ENCODE measurements at places on chromosomes 11 and 22.

- no peak for DNase-seq
Measured at GRCh38 chr11:122634501-122634900, 21.0 kb upstream of the UBASH3B start.

GRCh38 chr11:60831501-60832079, 10.3 kb upstream of the CCDC86 start:
- DNase-seq = no peak

- DNase-seq = no peak
Measured at GRCh38 chr22:35065183-35065582, 775 bp upstream of the ISX start.

GRCh38 chr11:9962722-9963121, 298.8 kb downstream of the SWAP70 start:
- no peak for DNase-seq

- DNase-seq = no peak
Measured at GRCh38 chr11:31711137-31711536, 100.0 kb downstream of the PAX6 start.

DNA sequence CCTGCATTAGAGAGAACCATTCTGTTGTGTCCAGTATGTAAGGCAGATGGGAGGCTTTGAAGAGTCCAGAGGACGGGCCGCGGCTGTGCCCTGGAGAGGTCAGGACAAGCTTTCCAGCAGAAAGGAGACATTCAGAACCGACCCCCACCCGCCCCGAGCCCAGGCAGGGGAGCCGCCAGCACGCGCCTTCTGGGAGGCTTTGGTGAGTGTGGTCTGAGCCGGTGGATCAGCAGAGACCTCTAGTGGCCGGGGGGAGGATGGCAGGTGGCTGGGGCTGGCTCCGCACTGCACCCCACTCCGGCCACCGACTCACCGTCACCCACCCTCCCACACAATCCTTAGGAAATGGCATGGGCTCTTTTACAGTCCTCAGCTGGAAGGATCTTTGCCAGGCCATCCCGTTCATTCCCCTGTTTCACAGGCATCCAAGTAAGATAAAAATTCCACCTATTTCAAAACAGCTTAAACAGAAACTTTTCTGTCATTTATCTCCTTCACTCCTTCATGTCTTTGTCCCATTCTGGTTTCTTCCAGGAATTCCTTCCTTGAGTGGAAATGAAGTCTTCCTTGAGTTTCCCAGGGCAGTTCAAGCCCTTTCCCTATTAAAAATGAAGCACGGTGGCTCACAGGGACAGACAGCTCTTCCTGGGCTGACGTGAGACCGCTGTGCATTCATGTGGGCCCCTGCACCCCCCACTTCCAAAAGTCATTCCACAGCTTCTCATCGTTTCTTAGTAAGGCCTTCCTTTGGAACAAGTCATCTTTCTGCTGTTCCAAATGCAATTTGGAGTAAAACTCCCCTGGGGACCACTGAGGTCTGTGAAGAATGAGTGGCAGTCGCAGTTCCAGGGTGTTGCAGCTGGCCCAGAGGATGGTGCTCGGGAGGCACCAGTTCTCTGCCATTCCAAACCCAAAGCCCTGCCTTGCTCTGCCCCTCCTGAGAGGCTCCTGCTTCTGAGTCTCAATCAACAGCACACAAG, 91.0 kb downstream of the FEZ1 start:
- DNase-seq = peak; percentile 42

- no peak for DNase-seq
Measured at GRCh38 chr11:31960126-31960525, 130.7 kb upstream of the RCN1 start.

GRCh38 chr11:91011503-91011902, 788.7 kb upstream of the CHORDC1 start:
- DNase-seq = no peak

DNA sequence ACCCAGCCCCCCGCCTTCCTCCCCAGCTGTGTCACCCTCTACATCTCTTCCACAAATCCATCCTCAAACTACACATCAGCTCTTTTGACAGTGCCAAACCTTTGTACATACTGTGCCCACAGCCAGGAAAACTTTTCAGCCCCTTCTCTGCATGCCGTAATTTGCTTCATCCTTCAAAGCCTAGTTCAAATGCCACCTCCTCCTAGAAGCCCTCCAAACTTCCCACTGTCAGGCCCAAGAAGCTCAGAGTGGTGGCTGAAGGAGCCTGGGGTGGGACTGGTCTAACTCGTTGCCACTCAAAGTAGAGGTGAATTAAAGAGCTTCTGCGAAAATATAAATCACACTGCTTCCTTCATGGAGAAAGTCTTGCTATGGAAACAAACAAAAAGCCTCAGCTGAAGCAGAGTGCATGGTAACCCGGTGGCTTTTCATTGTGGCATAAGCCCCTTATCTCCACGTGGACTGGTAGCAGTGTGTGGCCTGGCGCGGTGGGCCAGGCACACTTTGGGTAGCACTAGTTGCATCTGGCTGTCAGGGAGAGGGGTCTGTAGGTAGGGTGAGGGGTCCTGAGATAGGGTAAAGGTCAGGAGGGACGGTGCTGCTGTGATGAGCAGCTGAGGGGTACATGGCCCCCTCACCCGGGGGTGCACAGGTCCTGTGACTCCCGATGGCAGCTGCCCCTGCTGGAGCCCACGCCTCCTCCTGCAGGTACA, 76.9 kb downstream of the MYO7A start:
- no peak for DNase-seq

GRCh38 chr11:36041988-36042611, 98.2 kb downstream of the LDLRAD3 start:
- no peak for DNase-seq

GRCh38 chr11:110947096-110947495, 234.9 kb upstream of the ARHGAP20 start:
- DNase-seq = no peak

GRCh38 chr22:32130464-32130863, 28.6 kb downstream of the C22orf42 start:
- no peak for DNase-seq

GRCh38 chr22:36284171-36284571, 31.2 kb downstream of the APOL1 start:
- DNase-seq = no peak

DNA sequence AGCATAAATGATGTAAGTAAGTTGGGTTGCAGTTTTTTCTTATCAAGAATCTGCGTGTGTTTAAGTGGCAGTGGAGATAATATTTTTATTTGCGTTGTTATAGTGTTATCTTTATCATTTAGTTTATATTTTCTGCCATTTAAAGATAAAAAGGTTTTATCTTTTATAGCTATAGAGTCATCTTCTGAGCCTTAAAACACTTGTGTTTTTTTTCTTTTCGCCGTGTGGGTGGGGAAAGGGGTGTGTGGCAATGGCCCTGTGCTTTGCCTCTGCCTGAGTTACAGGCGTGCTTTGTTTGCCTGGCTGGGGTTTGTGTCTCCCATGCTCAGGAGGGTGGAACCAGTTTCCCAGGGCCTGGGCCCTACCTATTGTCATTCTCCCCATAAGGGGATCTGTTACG, 16.2 kb downstream of the ARHGEF12 start:
- no peak for DNase-seq

DNA sequence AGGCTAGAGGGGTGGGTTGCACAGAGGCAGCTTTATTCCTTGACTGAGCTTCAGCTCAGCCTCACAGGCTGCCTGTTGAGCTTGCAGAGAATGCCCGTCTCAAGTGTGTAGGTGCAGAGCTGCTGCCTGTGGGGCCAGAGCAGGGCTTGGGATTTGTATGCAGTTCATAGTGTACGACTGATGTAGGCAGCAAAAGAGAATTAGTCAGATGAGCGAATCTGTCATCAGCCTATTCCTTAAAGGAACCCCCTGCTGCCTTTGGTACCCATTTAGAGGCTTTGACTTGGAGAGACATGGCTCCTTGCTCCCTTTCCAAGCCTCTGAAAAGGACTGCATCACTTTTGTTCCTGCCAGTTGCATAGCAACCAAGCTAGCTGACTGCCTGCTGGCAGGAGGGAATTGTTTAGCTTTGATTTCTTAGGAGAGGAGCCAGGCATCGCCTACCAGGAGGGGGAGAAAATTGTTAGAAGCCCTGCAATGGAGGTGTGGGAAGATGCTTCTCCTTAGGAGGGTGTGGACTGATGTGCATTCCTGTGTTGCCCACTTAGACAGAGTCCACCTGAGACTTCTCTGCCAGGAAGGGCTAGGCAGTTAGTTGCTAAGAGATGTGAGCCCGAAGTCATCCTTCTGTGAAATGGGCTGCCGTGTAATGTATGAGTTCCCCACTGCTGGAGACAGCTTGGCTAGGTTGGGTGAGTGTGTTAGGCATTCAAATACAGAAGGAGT, 10.9 kb downstream of the ACO2 start:
- no peak for DNase-seq

GRCh38 chr11:8671193-8671612, 11.3 kb downstream of the TRIM66 start:
- DNase-seq = no peak

GRCh38 chr11:66467034-66467659, 442 bp downstream of the PELI3 start:
- peak; percentile 52 for DNase-seq

DNA sequence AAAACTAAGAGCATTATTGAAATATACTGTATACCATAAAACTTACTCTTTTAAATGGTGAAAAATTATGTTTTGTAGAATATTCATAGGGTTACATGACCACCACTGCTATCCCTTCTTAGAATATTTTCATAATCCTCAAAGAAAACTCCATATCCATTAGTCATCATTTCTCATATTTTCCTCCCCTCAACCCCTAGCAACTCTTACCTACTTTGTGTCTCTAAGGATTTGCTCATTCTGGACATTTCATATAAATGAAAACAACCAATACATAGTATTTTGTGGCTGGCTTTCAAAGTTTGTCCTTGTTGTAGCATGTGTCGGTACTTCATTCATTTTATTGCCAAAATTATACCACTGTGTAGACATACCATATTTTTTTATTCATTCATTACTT, 863.8 kb downstream of the KCNA4 start:
- DNase-seq = no peak

GRCh38 chr22:17260950-17261349, 41.7 kb upstream of the ADA2 start:
- DNase-seq = no peak

- no peak for DNase-seq
Measured at GRCh38 chr11:61766353-61766841, 14.0 kb downstream of the MYRF start.

GRCh38 chr22:49923445-49923844, 5.0 kb downstream of the CRELD2 start:
- DNase-seq = peak; percentile 45

DNA sequence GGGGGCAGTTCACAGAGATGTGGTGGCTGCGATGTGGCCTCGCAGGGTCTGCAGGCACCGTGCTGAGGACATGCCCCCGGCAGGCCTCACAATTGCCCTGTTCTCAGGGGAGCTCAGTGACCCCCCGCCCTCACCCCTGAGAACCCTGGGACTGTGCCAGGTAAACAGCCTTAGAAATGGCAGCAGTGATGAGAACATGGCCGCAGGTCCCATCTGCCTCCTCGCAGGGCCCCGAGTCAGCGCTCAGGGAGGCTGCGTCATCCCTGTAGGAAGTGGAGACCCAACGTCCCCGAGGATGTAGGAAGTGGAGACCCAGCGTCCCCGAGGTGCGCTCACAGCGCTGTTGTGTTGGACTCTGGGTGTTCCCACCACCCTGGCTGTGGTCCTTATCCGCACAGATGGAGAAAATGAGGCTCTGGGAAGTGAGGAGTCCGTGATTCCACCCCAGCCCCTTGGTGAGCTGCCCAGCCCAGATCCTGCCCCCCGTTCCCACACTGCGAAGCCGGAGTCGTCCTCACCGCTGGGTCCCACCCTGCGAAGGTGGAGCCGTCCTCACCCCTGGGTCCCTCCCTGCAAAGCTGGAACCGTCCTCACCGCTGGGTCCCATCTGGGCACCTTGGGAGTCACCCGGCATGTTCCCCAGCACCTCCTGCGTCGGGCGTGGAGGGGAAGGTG, 1086.8 kb downstream of the BRD1 start:
- DNase-seq = no peak

DNA sequence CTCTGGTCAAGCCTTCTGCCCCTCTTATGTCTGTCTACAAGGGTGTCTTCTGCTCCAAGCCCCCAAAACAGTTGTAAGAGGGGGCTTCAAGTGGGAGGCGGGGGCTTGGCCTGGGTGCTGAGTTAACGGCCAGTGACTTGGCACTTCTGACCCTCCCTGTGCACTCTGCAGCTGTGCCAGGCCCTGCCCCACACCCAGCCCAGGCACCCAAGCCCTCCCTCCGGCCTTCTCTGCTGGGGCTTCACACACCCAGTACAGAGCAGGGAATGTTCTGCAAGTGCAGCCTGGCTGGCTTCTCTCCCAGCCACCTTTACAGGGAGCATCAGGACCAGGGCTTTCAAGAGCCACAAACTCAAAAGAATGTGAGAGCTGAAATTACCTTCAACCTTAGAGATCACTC, 3.8 kb downstream of the TMEM121B start:
- no peak for DNase-seq

DNA sequence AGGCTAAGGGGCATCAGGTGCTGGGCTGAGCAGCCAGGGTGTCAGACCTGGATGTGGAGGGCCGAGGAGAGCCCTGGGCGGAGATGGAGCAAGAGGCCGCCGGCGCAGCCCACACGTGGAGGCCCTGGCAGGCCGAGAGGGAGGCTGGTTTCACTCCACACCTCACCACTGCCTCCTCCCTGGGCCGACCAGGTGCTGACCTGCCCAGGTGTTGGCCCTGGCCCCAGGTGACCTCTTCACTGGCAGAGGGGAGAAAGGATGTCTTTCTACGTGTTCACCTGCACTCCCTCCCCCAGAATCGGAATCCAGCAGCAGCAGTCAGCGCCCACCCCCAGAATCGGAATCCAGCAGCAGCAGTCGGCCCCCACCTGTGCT, 781 bp downstream of the ANO9 start:
- DNase-seq = no peak

- no peak for DNase-seq
Measured at GRCh38 chr22:35479985-35480550, 60.6 kb upstream of the RASD2 start.

GRCh38 chr11:15906481-15907035, 449.8 kb downstream of the SOX6 start:
- DNase-seq = no peak

- DNase-seq = no peak
Measured at GRCh38 chr22:48414651-48415050, 1413.0 kb downstream of the BRD1 start.

- peak; percentile 64 for DNase-seq
Measured at GRCh38 chr11:48107188-48107704, 109.4 kb upstream of the OR4B1 start.

GRCh38 chr22:32591620-32592019, 117.0 kb downstream of the FBXO7 start:
- DNase-seq = no peak

GRCh38 chr11:44581246-44581645, 15.8 kb downstream of the CD82 start:
- no peak for DNase-seq

GRCh38 chr22:25563761-25564319, 635 bp upstream of the GRK3 start:
- peak; percentile 68 for DNase-seq

- no peak for DNase-seq
Measured at GRCh38 chr22:39715778-39716495, 145.4 kb downstream of the CACNA1I start.

- DNase-seq = no peak
Measured at GRCh38 chr11:93942176-93942575, 79.0 kb upstream of the HEPHL1 start.

- DNase-seq = no peak
Measured at GRCh38 chr11:69123593-69124545, 31.9 kb upstream of the SMIM38 start.

Data from CD4-positive, alpha-beta T cell treated with Interferon gamma for 1 hour (primary cell).